ENCODE measurements at places on chromosomes 2 and 18.

- DNase-seq = no peak
Observed at GRCh38 chr2:189125195-189125594, 54.4 kb downstream of the COL5A2 start.

GRCh38 chr2:131143803-131144202, 38.7 kb downstream of the PLEKHB2 start:
- DNase-seq = no peak

- no peak for DNase-seq
Observed at GRCh38 chr2:213022987-213023386, 128.4 kb downstream of the IKZF2 start.

DNA sequence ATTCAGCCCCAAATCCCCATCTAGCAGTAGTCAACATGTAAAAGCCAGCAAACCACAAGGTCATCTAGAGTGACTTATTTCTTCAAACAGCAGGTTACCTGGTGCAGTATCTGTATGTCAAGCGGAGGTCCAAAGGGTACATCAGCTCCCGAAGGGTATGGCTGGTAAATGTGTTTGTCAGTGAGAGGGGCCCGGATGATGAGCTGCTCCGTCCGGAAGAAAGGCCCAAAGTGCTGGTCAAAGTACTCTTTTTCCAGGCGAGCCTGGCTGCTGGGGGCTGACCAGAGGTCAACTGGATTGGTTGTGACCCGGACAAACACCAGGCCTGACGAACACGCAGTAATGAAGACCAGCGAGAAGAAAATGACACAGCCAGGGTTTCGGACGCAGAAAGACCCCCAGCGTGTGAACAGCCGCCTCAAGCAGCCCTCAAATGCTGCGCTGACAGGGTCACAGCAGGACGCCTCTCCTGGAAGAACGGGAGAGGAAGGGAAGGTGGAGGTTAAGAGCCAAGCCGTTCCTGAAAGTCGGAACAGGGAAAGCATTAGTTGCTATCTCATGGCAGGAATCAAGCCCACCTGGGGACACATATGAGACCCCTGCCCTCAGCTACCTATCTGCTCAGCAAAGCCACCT, 30.0 kb downstream of the NPC1 start:
- no peak for DNase-seq

DNA sequence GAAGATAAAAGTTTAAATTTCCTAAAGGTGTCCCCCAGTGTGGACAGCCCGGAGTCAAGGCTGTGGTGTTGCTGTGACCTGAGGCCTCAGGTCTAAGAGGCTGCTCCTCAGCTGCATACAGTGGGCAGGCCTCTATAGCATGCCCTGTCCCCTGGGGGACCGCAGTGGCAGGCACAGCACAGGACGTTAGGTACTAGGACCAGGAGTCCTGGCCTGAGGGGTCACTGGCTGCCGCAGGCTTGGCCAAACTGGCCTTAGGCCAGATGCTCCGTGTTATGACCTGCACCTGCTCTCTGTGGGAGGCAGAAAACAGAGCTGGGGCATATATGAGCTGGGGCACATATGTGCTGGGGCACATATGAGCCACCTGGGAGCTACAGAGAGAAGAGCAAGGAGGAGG, 21.2 kb upstream of the MAL start:
- no peak for DNase-seq

GRCh38 chr18:8990276-8991031, 112.0 kb upstream of the NDUFV2 start:
- DNase-seq = no peak

GRCh38 chr2:156800781-156801361, 364.7 kb downstream of the GPD2 start:
- DNase-seq = no peak

- DNase-seq = no peak
Observed at GRCh38 chr2:177759443-177759842, 313.1 kb downstream of the PDE11A start.

DNA sequence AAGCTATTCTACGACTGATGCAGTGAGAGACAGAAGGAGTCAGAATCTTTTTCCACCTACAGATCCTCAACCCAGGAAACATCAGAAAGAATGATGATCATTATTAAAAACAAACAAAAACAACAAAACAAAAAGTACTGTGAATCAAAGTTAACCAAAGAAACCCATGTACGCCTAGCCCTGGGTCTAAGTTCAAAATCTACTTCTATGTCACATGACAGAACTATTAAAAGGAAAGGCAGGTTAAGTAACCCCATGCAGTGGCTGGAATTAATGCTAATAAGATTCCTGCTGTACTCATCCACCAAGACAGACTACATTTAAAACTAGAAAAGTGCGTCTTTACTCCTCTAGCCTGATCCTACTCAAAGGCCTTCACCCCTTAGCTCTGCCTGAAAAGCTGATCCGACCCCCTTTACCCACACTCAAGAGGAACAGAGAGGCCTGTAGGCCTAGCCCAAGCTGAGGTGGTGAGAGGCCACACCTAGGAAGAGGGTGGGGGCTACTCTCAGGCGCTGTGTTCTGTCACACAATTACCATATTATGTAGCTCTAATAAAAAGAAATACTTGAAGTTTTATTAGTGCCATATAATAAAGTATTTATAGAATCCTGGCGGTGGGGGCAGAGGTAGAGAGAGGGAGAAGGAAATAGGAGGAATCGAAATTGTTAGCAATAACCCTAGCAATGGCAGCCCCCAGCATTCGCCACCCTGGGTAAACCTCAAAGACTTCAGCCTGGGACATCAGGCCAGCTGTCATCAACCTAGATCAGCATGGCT, 37.1 kb downstream of the NHEJ1 start:
- DNase-seq = no peak

DNA sequence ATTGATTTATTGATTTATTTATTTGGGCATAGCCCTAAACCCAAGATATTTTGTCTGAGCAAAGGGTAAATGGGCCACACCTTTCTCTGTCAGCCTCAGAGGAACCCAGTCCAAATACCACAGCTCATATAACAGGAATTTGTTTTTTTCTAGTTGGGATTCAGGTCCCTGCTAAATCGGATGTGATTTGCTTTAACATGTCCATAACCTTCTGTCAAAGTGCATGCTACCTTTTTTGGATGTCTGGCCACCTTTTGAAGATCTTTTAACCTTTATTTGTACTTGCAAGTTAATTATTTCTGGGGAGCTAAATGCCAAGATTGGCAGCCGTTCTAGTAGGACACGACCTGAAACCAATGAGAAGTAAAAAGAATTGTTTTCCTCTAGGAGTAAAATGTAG, 303.2 kb upstream of the UBE2E3 start:
- no peak for DNase-seq

GRCh38 chr2:82098617-82099016, 1794.1 kb upstream of the LRRTM1 start:
- DNase-seq = no peak

Measured in Kasumi-1 (cell line).